GDM1 (cell line): ENCODE measurements at places on chromosomes 1 and 21.
A peak's percentile ranks its signal among the peaks of the same experiment; 100 is the strongest.

- no peak for DNase-seq
These were observed at the start of gene PTCH2 for GRCh38 chr1:44842862-44843655. Gene PTCH2 (minus strand): TSS chr1:44843253. CDS start chr1:44842932, 321 bp downstream.

GRCh38 chr1:204191456-204191855 is 4.8 kb downstream of the KISS1 start:
- no peak for DNase-seq

DNA sequence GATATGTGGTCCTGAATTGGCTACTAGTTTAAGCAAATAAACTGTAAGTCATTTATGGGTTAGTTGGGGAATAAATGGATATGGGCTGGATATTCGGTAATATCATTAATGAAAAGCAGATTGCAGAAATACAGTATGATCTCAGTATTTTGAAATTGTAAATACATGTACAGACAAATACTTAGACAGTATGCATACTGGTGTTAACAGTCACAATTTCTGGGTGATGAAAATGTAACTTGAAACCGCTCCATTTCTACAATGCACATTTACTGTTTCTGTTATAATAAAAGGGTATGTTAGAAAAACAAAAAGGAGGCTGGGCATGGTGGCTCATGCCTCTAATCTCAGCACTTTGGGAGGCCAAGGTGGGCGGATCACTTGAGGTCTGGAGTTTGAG is 28.0 kb downstream of the BLZF1 start:
- DNase-seq = no peak

DNA sequence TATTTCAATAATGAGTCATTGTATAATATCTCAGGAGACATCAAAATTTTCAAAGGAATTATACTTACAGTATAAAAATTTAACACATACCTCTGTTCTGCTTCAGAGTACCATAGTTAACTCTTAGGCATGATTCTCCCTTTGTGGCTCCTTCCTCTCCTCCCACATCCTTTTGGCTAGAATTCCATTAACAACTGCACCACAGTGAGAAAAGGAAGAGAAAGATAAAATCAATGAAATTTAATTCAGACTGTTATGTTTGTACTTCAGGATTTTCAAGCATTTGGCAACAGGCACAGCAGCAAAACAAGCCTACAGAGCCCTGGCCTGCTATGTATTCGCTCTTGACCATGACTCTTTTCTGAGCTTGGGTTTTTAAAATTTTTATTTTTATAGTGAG is 57.2 kb upstream of the SGIP1 start:
- DNase-seq = no peak

- DNase-seq = no peak
These were observed 47.2 kb downstream of the GALNT2 start for GRCh38 chr1:230114237-230114651.

GRCh38 chr1:232635778-232636356 is 5.9 kb upstream of the SIPA1L2 start:
- peak; percentile 17 for DNase-seq

DNA sequence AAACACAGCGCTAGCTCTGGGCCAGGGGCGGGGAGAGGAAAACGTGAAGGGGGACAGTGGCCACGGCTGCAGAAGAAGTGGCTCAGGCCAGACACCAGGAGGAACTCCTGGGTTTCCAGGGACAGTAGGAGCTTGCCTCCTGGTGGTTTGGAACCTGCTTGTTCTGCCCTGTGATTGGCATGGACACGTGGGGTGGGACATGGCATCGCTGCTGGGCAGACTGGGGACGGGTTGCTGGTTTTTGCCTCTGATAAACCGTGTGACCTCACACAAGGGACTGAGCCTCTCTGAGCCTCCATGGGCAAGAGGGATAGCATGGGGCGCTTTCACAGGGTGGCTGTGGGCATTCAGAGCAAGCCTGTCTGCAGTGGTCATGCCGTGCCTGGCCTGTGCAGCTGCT is 7.5 kb upstream of the PLCH2 start:
- DNase-seq = no peak

DNA sequence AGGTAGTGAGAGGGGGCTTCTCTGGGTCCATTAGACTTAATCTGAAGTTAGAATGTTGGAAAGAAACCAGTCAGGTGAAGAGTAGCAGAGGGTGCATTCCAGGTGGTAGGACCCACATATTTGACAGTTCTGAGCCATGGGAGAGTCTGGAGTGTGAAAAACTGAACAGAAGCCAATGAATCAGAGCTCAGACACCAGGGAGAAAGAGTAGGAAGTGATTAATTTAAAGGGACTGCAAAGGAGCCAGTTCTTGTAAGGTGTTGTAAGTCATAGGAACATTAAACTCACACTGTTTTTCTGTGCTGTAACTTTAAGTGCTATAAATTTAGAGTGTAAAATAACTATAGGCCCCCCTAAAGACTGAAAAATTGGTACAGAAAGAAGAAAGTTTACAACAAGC is 5.9 kb upstream of the DHX9 start:
- no peak for DNase-seq

GRCh38 chr1:8969937-8970336 is 24.3 kb downstream of the CA6 start:
- DNase-seq = no peak

GRCh38 chr1:22053017-22053860 is 730 bp downstream of the CDC42 start:
- no peak for DNase-seq
